ENCODE measurements at places on chromosomes 3 and 15.
A peak's percentile ranks its signal among the peaks of the same experiment; 100 is the strongest.

DNA sequence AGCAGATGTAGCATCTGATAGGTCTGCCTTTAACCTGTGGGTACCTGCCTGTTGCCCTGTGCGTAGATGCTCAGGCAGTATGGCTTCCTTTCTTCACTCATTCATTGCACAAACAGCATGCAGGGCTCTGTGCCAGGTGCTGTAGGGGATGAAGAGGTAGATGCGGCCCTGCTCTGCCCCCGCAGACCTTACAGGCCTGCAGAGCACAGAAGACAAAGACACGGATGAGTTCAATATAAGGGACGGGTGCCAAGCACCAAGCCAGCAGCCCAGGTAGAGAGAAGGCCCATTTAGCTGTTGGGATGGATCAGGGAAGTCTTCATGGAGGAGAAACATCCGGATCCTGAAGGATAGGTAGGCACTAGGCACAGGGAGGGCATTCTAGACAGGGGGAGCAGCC, 69.4 kb downstream of the AAGAB start:
- peak; percentile 2 for DNase-seq

DNA sequence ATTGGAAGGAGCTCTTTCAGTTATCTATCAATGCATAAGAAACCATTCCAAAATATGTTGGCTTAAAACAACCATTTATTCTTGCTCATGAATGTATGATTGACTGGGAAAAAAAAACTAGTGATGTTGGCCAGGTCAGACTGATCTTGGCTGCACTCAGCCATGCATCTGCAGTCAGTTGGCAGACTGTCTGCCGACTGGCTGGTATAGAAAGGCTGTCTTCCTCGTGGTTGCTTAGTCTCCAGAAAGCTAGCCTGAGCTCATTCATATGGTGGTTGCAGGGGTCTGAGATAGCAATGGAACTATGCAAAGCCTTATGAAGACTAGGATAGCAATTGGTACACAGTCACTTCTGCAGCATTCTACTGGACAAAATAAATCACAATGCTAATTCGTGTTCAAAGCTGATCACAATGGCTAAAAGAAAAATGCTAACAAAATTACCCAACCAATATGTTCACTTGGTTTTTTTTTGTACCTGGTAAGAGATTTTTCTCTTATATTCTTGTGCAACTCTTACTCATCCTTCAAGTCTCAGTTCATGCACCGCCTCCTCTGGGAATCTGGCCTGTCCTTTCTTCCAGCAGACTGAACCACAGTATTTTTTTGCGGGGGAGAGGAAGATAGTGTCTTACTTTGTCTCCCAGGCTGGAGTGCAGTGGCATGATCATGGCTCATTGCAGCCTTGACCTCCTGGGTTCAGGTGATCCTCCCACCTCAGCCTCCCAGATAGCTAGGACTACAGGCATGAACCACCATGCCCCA, 126.8 kb downstream of the KCNAB1 start:
- no peak for DNase-seq

- DNase-seq: no peak
These were observed 69.9 kb downstream of the PTPRG start for GRCh38 chr3:61631108-61631769.

- DNase-seq: no peak
These were observed 612.8 kb downstream of the ZPLD1 start for GRCh38 chr3:103047640-103048039.

- no peak for DNase-seq
These were observed 105.9 kb upstream of the MLF1 start for GRCh38 chr3:158465074-158465473.

GRCh38 chr3:4988983-4989834, 10.0 kb downstream of the BHLHE40 start:
- no peak for DNase-seq

DNA sequence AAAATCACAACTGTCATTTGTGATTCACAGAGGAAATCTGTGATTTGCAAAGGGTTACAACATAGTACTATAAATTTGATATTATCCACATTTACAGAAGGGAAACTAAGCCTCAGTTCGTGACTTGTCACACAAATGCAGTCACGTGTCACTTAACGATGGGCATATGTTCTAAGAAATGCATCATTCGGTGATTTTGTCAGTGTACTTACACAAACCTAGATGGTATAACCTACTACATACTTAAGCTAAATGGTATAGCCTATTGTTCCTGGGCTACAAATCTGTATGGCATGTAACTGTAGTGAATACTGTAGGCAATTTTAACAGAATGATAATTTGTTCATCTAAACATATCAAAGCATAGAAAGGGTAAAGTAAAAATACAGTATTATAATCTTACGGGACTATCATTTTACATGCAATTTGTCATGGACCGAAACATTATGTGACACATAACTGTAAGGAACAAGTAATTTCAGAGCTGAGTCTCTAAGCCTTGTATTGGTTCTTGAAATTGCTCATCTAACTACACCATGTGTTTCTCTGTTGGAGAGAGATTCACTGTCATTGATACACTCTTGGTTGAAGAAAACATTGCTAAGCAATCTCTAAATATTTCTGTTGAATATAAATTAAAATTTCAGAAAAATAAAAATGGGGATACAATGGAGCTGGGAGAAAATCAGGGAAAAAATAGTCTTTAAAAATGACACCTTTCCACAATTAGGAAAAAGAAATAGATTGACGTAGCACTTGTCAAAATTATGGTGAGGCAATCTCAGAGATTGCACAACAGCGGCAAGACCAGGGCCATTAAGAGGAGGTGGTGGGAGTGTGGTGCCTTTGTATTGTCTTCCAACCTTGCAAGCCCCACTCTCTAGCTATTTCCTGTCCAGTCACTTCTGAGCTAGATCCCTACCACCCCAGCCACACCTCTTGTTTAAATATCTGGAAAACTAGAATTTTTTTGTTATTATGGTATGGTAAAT, 645.8 kb upstream of the TBL1XR1 start:
- no peak for DNase-seq

- DNase-seq: no peak
These were observed 27.9 kb downstream of the C3orf18 start for GRCh38 chr3:50539356-50540286.

DNA sequence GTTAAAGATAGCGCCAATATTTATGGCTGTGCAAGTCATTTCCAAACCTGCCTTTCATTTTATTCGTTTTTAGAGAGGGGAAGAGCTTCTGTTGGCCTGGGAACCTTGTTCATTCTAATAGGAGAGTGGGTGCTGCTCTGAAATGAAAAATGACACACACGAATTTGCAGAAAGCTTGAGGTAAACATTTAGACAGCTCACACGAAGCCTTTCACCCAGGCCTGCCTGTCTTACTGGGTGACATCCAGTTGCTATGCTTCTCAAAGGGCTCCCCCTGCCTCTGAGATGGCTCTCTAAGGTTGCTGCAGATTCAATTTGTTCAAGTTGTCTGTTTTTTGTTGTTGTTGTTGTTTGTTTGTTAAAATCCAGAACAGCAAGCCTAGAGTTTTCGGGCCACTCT, 18.2 kb downstream of the PEX5L start:
- DNase-seq: no peak

DNA sequence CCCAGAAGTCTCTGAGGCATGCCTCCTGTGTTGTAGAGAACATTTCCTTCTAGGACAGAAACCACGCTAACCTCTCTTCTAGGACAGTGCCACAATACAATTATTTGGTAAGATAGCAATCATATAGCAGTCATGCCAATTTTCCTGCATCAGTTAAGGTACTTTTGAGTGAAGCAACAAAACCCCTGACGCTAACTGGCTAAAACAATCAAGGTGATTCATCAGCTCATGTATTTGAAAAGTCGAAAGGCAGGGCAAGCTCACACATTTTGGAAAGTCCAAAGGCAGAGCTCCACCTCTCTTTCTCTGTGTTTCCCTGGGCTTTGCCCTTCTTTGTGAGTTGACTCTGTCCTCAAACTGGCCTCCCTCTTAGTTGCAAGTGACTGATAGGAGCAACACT, 10.1 kb downstream of the TERC start:
- DNase-seq: no peak

GRCh38 chr3:135756106-135756668, 209.3 kb upstream of the PPP2R3A start:
- DNase-seq: no peak

- DNase-seq: no peak
These were observed 260.1 kb upstream of the ARL6 start for GRCh38 chr3:97504463-97504862.

DNA sequence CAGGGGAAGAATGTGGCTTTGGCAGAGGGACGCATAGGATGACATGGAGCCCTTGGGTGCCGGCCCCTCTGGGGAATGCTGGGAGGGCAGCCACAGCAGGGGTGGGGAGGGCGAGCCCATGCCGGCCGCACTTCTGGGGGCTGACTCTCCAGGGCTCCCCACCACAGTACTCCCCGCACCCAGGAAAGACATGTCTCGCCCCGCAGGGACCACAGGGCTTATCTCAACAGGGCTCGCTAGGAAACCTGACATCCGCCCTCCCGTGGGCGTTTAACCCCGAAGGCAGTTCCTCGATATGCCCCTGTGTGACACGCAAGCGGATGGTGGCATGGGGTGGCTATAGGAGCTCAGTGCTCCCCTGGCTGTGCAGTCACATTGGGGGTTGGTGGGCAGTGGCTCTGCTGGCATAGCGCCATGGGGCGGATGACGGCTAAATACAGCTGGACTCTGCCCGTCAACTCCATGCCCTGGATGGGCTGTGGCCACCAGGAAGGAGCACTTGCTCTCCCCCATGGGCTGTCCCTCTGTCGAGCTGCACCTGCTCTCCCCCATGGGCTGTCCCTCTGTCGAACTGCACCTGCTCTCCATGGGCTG, 141.4 kb downstream of the ADAMTS17 start:
- no peak for DNase-seq

DNA sequence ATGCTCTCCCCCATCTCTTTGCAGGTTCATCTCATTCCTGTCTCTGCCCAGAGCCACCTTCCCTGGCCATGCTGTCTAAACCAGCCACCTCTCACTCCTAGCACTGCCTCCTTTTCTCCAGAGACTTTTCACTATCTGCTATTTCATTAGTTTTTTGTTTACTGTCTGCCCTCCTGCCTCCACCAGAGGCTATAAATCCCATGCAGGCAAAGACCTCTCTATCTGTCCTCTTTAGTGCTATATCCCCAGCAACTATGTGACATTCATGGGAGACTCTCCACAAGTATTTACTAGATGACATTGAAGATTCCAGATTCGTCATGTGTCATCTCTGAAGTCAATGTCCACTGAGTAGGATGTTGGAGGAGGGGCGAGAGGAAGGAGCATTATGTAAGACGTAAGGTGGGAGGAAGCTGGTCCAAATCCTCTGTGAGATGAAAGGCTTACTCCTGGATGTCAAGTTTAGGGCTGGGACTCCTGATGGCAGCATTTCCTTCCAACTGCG, 3.4 kb upstream of the FAM43A start:
- DNase-seq: no peak

DNA sequence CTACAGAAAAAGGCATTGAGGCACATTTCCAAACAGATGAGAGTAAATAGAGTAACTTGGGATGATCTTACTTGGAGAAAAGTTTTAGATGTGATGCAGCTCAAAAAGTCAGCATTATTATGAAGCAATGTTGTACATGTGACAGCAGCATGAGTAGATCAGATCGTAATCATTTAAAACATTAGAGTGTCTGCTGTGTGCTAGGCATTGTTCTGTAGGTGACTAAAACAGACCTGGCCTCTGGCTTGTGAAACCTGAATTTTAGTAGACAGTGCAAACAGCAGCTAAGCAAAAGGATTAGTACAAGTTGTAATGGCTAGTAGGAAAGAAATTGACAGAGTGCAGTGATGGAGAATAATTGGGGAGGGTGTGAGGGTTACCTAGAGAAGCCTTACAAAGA, 15.1 kb downstream of the UBE2E1 start:
- DNase-seq: no peak

GRCh38 chr3:52396907-52397591, 47.9 kb downstream of the SEMA3G start:
- no peak for DNase-seq

- DNase-seq: no peak
These were observed 58.3 kb upstream of the TRAK1 start for GRCh38 chr3:42032693-42033349.

DNA sequence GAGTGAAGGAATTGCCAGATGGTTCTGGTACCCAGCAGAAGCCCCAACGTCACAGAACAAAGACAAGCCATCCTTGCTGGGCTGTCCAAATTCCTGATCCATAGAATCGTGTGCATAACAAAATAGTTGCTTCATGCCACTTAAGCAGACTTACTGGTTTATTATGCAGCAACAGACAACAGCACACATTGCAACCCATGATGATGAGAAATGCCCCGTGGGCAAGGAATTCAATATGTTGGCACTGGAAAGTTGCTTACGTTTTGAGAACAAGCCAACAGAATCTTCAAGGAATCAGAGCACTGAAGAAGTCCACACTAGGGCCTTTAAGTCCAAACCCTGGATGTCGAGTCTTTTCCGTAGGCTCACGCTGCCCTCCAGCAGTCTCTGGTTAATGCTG, 40.3 kb downstream of the CCR4 start:
- DNase-seq: no peak

GRCh38 chr3:122103821-122104514, 48.8 kb downstream of the CD86 start:
- DNase-seq: no peak

DNA sequence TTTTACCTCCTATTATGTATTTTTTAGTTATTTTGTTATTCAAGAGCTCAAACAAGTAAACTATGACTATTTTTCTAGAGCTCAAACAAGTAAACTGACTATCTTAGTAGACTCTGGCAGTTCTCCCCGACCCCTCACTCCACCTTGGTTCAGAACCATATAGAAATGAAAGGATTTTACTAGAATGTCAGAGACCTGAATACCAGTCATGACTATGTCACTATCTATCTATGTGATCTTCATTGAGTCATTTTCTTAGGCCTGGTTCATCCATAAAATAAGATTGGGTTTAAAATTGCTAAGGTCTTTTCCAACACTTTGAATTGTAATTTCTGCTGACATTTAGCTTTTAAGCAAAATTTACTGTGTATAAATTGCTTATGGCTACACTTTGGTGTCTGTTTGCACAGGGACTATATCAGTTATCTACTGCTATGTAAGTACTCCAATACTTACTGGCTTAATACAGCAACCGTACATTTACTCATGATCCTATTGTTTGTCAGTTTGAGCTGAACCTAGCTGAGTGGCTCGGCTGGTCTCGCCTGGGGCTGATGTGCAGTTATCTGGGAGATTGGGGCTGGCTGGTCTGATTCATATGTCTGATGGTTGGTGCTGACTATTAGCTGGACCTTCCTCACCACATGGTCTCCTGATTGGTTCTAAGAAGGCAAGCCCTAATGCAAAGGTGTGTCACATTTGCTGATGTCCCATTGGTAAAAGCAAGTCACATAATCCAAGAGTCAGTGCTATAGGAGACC, 37.0 kb downstream of the RASA2 start:
- DNase-seq: no peak

GRCh38 chr3:72259755-72260587, 475.0 kb upstream of the PROK2 start:
- no peak for DNase-seq

DNA sequence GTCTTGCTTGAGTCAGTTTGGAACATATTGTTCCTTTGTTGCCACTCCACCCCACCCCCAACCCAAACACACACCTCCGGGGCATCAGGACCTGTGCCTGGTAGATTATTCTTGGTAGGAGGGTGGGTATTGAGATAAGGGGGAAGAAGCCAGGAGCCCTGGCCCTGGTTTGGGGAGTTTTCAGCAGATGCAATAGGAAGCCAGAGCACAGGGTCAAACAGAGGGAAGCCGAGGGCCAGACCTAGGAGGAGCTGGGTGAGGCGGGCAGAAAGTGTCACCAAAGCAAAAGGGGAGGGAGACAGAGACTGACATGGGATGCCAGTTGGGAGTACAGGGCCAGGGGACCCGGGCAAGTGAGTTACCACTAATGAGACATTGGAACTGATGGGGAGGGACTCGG, 163.1 kb downstream of the RPLP1 start:
- DNase-seq: no peak

GRCh38 chr15:99086327-99086667, 18.6 kb upstream of the SYNM start:
- no peak for DNase-seq

GRCh38 chr15:70048578-70049514, 48.9 kb downstream of the TLE3 start:
- no peak for DNase-seq
